ENCODE measurements at places on chromosomes 7 and 10.

GRCh38 chr10:121935702-121936101 lies 7.9 kb upstream of the ATE1 start:
- no peak for DNase-seq

- no peak for DNase-seq
These were observed 38.2 kb downstream of the PRSS2 start for GRCh38 chr7:142808802-142809583.

GRCh38 chr10:47357131-47357582 lies 9.0 kb downstream of the RBP3 start:
- DNase-seq = no peak

DNA sequence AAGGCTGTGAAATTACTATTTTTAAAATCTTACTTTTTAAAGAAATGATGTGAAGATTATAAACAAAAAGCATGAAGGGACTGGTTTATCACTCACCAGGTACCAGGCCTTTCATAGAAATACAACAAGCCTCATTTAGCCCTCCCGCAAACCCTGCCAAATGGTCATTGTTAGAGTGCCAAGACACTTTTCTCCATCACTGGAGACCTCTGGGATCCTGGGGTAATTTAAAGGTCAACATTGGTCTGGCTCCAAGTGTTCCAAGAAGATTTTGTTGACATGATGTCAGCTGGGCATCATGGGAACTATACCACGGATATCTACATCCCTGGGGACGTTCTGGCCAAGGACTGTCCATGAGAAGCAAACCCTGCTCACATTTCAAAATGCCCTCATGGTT lies 138.0 kb upstream of the FRMD4A start:
- DNase-seq = no peak

- DNase-seq = no peak
These were observed 44.3 kb downstream of the NRF1 start for GRCh38 chr7:129655811-129656210.

- DNase-seq = no peak
These were observed 77.7 kb upstream of the DIP2C start for GRCh38 chr10:767211-767610.

DNA sequence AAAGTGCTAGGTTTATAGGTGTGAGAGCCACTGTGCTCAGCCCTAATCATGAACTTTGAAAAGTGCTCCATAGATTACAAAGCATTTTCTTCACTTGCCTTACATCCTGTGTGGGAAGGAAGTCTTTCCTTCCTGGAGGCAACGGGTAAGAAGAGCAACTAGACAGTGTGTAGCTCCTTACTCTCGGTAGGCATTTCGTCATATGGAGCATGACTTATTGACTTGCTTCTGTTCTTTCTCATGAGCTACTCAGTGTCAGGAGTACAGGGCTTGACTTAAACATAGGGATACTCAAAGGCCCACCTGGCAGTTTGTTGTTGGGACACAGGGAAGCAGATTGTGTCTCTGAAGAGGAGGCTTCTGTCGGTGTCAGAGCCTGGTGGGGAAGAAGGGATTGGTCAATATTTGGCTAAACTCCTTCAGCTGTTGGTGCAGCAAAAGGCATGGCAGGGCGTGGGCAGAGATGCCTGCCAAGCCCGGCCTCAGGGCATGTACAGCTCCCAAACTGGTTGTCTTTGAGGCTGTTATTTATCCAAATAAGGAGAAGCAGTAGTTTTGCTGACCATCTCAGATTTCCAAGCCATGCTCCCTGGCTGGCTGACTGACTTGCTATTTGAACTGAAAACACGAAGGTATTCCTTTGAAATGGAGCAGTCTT lies 248.9 kb downstream of the KIAA1217 start:
- no peak for DNase-seq

- DNase-seq = no peak
These were observed 64.1 kb downstream of the WDR37 start for GRCh38 chr10:1120306-1120705.

- no peak for DNase-seq
These were observed 30.3 kb downstream of the FAM20C start for GRCh38 chr7:222716-223041.

GRCh38 chr10:24213266-24213665 lies 4.3 kb downstream of the KIAA1217 start:
- DNase-seq = no peak

GRCh38 chr10:77071956-77072355 lies 565.7 kb downstream of the KCNMA1 start:
- DNase-seq = no peak

- DNase-seq = no peak
These were observed 93.3 kb downstream of the FAM53B start for GRCh38 chr10:124650820-124651401.

GRCh38 chr10:106181501-106181900 lies 983.0 kb downstream of the SORCS1 start:
- DNase-seq = no peak

DNA sequence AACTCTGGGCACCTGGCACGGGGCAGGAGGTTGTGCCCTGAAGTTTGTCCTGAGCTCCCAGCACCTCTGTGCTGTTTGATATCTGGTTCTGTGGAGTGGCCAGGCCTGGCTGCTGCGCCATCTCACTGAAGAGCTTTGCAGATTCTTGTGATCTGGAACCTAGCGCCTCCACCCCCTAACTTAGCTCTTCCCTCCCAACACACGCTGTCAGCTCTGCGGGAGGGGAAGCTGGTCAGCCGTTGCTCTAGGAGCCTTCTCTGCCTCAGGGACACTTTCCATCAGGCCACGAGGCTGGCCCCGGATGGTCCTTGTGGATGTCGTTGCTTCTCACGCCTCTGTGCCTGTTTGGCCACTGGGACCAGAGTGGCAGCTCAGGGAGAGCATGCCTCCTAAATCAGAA lies 213.2 kb downstream of the CCDC3 start:
- no peak for DNase-seq

GRCh38 chr10:70820976-70821750 lies 5.4 kb downstream of the SGPL1 start:
- no peak for DNase-seq

DNA sequence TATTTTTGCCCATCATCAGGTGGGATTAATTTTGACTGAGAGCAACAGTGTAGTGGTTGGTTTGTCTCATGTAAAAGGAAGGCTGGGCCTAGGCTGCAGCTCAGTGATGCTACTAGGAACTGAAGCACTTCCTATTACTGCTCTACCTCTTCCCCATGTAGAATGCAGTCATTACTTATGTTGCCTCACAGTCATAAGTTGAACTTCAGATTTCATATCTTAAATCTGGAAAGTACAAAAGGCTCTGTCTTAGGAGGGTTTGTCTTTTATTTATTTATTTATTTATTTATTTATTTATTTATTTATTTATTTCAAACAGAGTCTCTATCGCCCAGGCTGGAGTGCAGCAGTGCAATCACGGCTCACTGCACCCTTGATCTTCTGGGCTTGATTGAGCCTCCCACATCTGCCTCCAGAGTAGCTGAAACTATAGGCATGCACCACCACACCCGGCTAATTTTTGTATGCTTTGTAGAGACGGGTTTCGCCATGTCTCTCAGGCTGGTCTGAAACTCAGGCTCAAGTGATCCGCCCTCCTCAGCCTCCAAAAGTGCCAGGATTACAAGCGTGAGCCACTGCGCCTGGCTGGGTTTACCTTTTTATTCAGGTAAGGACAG lies 721.7 kb upstream of the GALNT17 start:
- no peak for DNase-seq

DNA sequence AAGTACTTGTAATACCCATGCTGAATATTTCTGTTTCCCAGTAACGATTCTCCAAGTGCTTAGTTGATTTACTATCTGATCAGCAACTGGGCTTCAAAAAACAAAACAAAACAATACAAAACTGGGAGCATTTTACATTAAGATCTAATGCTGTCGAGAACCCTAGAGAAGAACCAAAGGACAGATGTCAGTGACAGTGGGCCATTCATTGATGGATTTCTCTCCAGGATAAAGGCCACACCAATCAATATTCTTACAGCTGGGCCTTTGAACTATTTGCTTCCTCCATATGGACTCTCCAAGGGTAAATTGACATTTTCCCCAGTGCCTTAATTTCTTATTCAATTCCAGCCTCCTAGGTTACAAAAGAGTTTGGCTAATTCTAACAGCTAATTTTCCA lies 217.5 kb downstream of the ADAM12 start:
- DNase-seq = no peak

DNA sequence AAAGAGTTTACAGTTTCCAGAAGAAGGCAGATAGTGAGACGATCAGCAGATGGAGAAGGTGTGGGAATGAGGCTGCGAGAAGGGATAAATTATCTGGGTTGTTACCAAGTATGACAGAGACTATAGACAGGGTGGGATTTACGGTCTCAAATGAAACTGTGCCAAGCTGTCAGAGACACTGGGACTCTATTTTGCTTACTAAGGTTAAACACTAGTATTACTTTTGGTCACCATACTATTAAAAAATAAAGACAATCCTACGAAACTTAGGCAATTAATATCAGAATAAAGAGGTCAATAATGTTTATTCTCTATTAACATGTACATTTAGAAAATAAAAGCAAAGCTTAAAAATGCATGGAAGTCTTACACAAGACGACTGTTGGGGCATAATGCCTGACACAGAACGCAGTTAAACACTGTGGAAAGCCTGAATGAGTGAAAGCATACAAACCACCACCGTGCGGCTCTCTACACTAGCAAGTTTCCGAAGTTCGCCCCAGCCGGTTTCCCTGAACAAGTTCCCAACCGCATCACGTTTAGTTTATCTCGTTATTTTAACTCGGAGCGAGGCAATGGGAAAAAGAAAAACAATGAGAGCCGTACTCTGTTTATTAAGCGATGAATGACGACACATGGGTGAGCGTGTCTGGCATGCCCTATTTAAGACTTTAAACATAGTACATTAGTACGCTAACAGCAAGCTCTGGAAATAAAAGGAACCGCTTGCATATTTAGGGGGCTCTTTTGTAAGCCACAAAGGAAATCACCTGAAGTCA lies 909 bp upstream of the CC2D2B start:
- peak; percentile 70 for DNase-seq

- no peak for DNase-seq
These were observed 3.7 kb downstream of the PRF1 start for GRCh38 chr10:70598857-70599295.

DNA sequence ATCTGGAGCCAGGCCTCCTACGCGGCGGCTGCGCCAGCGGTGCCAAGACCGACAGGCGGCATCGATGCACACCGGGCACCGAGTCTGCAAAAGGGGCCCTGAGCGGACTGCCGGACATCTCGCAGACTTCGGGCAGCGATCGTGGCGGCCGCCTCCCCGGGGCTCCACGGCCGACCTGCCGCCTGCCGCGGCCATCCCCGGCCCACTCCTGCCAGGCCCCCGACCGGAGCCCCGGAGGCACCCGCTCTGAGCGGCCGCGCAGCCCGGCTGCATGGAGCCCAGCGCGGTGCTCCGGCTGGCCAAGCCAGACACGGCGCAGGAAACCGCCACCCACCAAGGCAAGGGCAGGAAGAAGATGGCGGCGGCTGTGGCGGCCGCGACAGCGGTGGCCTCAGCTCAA lies 154.2 kb upstream of the KCTD7 start:
- no peak for DNase-seq
